ENCODE measurements at places on chromosomes 5 and 9.

DNA sequence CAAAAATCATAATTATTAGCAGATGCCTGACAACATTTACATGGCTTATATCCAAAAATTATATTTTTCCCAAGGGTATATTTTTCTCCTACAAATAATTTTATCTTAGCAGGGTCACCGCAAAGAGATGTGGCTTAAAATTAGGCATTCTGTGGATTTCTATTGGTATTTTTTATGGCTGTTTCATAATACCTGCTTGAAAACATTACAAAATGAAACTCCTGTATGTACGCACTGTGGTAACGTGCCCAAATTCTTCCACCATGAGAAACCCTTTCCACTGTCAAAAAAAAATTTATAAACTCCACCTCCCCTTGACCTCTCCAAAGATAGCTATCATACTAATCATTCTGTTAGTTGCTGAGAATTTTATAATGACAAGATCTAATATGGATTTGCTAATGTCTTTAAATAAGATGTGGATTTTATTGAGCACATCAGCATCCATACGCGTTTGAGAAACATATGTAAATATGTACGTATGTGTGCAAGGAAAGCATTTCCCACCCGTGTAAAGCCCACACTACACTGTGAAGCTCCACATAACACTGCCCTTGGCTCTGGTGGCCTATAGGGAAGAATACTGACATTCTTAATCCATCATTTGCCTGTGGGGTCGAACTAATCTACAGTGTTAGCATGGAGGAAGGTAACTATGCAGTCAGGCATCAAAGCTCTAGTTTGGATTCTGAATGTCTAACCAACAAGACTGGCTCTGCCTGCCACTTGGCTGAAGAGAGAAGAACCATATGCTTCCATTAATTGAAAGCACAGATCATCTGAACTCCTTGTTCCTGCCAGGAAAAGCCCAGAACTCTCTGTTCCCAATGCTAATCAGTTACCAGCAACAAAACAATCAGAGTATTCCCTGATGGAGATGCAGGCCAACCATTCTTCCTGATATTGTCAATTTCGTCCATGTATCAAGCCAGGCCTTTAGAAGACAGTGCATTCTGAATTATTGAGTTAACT, 244.7 kb downstream of the SPOCK1 start:
- DNase-seq, result no peak

DNA sequence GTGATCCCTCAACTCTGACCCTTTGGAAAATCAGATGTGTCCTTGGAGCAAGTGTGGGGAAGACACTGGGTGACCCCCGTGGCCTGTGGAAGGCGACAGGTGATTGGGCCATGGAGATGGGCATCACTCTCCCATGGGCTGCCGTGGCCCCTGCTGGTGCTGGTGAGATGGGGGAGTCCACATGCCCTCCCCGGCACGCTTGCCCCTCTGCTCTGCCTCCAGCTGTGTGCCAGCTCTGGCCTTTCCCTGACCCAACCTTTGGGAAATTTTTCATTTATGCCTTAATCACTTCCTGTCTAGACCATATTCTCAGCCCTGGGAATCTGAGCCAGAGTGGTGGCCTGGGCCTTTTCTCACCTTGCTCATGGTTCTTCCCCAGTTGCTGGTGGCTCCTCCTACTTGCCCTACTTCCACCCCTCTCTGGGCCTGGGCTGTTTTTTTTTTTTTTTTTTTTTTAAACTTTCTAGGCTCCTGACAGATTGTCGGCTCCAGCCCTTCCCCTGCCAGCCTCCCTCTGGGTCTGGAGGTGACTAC, 56.6 kb downstream of the RGS3 start:
- DNase-seq, result no peak

DNA sequence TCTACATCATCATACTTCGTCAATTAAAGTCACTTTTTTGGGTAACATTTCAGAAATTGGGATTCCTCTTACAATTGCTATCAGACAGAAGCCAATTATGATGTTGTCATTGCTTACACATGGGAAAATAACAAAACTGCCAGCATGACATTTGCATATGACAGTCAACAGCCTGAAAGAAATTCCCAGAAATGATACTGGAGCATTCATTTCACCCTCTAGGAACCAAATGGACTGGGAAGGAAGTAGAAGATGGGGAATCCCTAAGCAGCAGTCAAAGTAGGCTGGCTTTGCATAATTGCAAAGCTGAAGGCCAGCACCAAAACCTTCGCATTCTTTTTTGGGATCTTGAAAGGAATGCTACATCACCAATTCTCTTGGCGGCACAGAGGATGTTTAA, 10.7 kb downstream of the HMGCS1 start:
- no peak for DNase-seq

- no peak for DNase-seq
Measured at GRCh38 chr9:69601698-69602097, 70.5 kb downstream of the APBA1 start.

DNA sequence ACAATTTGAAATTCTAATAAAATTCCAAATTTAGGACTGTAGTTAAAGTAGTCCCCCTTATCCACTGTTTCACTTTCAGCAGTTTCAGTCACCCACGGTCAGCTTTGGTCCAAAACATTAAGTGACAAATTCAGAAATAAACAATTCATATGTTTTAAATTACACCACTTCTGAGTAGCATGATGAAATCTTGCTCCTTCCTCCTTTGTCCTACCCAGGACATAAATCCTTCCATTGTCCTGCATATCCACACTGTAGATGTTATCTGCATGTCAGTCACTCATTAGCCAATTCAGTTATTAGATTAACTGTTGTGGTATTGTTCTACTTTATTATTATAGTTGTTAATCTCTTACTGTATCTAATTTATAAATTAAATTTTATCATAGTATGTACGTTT, 376.5 kb downstream of the SH3GL2 start:
- no peak for DNase-seq

- no peak for DNase-seq
Measured at GRCh38 chr5:93062548-93062947, 518.5 kb downstream of the NR2F1-AS1 start.

- no peak for DNase-seq
Measured at GRCh38 chr9:76793784-76794431, 29.7 kb downstream of the PCA3 start.

- DNase-seq, result no peak
Measured at GRCh38 chr9:114432323-114433067, 44.7 kb upstream of the AKNA start.

- no peak for DNase-seq
Measured at GRCh38 chr9:14813336-14814248, 91.1 kb upstream of the CER1 start.

- DNase-seq, result no peak
Measured at GRCh38 chr5:168128111-168128510, 163.3 kb upstream of the WWC1 start.

GRCh38 chr5:77776554-77777206, 541 bp upstream of the TBCA start:
- DNase-seq, result no peak

GRCh38 chr5:160262151-160263074, 33.1 kb downstream of the FABP6 start:
- DNase-seq, result no peak

DNA sequence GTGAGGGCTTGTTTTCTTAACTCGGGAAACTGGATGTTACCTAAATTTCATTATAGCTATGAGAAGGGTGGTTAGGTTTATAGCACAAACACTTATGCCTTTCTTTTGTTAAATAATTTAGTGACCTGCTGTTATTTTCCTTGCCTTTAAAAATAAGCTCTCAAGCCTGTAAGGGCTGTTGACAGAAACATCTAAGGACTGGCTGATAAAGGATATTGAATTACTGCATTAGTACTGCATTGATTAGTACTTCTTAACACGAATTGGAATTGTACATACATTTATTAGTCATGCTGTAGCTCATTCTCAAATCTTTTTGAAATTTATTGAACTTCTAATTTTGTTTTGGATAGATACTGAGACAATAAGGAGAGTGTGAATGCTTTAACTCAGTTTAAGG, 85.1 kb upstream of the DHFR start:
- DNase-seq, result no peak

DNA sequence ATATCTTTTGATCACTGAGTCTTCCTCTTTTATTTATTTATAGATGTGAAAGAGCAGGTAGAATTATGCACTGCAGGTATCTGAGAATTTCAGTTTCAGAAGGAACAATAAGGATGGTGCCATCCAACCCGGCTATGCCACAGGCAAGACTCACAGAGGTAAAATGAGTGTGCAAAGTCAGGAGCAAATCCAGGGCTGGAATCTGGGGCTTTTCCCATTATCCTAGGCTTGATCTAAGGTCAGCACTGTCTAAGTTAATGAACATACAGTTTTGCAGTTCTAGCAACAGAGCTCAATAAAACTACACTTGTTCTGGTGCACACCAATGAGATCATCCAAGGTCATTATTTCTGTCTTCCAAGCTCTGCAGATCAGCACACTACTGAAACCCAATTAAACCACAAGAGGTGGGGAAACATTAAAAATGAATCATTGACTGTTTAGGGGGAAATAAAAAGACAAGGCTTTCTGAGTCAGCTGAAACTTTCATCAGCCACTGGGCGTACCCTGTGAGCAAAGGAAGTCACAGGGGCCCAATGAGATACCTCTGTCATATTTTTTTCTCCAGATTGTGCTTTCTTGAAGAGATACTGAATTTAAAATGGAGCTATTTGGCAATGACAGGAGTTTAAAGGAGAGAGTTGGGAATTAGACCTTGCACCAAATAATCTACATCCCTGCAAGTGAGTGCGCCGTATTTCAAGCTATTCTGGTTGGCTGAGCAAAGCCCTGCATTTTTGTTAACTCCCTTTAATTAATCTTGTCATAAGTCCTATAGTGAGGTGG, 662.2 kb upstream of the ZNF608 start:
- no peak for DNase-seq

- DNase-seq, result no peak
Measured at GRCh38 chr5:88659529-88660263, 223.3 kb downstream of the MEF2C start.

GRCh38 chr5:138275379-138275782, 960 bp upstream of the GFRA3 start:
- DNase-seq, result no peak

DNA sequence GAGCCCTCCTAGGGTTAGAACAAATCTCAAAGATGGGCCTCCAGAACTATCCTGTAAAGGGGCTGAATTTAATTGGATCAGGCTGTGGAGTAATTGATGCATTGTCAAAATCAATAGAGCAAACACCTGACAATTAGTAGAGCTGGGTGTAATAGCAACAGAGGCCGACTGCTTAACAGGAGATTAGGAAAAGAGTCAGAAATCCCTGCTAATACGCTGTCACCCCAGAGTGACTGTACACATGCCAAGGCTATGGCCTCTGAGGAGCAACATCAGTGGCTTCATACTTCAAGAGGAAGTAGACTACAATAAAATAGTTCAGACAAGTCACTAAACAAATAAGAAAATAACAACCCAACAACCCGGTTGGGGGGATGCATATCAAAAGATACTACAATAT, 18.7 kb upstream of the GRPEL2 start:
- no peak for DNase-seq

DNA sequence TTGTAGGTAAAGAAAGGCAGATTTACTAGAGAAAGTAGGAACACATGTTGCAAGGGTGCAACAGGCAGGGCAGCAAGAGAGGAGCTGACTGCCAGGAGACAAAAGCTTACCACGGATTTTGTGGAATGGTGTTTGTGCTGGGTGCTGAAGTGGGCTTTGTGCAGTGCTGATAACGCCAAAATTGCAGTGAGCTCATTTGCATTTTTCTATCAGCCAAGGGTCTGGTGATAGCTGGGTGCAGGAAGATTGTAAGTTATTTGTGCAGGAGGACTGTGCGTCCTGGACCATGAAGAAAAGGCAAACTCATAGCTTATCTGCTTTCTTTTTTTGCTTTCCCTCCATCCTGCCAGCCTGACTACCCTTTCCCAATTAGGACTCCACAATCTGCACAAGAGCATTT, 13.6 kb downstream of the CTSL start:
- DNase-seq, result no peak

DNA sequence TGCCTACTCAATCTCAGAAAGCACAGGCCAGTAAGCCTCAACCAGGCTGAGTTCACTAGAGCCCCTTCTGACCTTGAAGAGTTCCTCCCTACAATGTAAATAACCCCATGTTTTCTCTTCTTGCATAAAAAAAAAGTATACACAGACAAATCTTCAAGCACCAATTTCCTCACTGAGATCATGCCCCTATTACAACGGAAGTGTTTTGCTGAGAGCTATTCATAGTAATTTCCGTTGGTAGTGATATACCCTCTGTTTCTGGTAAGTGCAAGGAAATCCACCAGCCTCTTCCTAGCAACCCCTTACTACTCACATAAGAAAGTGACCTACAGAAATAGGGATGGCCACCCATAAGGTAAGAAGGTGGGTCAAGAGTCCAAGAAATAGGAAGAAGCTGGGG, 76.4 kb upstream of the TARS1 start:
- no peak for DNase-seq

- DNase-seq, result no peak
Measured at GRCh38 chr5:160773646-160774410, 78.2 kb downstream of the ATP10B start.

DNA sequence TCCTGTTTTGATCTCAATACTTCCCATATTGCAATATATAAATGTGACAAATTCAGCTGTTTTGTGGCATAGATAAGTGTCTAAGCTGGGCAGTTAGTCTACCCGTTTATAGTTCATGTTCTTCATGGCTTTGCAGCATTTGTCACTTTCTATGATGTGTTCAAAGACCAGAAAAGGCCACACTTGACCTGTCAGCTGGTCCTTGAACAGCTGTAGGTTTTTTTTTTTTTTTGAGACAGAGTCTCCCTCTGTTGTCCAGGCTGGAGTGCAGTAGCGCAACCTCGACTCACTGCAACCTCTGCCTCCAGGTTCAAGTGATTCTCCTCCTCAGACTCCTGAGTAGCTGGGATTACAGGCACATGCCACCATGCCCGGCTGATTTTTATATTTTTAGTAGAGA, 28.4 kb downstream of the CMBL start:
- DNase-seq, result no peak

DNA sequence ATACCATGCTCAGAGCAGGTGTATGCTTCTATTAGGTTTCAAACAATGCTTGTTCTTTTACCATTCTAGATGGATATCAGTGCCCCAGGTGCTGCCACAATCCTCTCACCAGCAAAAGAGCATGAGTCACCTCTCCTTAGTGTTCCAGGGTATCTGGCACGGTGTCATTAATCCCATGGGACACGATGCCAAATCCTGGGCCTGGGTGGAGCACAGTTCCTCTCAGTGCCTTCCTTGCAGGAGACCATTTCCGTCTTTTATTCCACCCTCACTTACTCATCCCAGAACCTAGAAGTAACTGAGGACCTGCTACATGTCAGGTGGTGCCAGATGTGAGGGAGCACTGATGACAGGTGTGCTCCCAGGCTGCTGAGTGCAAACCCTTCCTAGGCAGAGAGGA, 1.3 kb upstream of the OR13J1 start:
- DNase-seq, result no peak

- DNase-seq, result no peak
Measured at GRCh38 chr9:120138955-120139354, 441.0 kb downstream of the CDK5RAP2 start.

GRCh38 chr9:127522727-127523126, 71.4 kb downstream of the LRSAM1 start:
- no peak for DNase-seq

GRCh38 chr5:51389288-51389576, 6.0 kb downstream of the ISL1 start:
- DNase-seq, result no peak

GRCh38 chr9:121890746-121891145, 202.4 kb downstream of the TTLL11 start:
- no peak for DNase-seq

Measured in stimulated activated CD4-positive, alpha-beta T cell treated with anti-CD3 and anti-CD28 coated beads, Interleukin-15, amount 100 ng/mL, for 48 hours (primary cell).